ENCODE measurements at places on chromosomes 2 and 18.
A peak's percentile ranks its signal among the peaks of the same experiment; 100 is the strongest.

- DNase-seq, result no peak
Measured at GRCh38 chr18:9619990-9620389, 5.6 kb upstream of the PPP4R1 start.

- no peak for DNase-seq
Measured at GRCh38 chr18:59910967-59911366, 11.2 kb downstream of the PMAIP1 start.

DNA sequence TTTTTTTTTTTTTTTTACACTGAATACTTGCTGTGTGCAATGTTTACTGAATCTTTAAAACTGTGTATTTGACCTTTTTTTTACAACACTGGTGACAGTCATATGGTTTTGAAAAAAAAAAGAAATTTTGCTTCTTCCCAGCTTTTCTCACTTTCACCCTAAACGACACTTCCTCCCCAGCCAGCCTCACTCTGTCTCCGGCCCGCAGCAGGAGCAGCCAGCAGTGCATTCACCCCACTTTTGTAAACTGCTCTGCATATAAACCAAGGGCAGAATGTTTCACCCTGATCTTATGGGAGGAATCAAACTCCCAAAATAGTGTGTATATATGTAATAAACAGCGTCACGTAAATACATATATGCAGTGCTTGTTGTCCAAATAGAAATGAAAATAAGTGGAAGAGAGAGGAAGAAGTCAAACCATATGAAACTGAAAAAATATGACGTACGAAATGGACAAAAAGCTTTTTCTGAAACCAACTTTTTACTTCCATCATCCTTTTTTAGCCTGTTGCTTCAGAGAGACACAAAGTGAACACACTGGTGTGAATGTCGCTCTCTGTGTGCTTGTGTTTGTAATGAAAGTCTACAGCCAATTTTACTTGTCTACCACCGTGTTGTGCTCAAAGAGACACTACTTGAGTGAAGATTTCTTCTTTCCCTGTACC, 54.2 kb downstream of the ZCCHC2 start:
- no peak for DNase-seq

DNA sequence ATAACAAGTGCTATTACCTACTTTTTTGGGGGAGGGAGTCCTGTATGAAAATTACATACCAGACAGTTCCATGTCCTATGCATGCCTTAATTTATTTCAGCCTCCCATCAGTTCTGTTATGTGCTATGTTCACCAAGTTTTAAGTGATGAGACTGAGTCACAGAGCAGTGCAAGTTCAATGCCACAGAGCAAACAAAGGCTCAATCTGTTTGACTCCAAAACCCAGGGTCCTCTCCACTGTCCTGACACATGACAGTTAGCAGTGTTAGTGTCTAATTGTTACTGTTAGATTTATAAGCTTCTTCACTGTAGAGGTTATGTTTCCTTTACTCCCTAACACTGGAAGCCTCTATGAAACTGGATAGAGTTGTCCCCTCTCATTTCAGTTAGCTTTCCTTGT, 498.0 kb downstream of the PARD3B start:
- no peak for DNase-seq

DNA sequence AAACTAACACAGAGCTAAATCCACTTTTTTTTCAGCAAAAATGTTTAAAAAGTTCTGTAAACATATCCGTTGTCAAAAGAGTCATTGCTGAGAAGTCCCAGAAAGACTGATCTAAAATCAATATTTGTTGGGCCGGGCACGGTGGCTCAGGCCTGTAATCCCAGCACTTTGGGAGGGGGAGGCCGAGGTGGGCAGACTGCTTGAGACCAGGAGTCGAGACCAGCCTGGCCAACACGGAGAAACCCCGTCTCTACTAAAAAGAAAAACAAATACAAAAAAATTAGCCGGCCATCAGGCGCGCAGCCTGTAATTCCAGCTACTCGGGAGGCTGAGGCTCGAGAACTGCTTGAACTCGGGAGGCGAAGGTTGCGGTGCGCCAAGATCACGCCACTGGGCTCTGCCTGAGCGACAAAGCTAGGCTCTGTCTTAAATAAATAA, 1.4 kb downstream of the OLA1 start:
- no peak for DNase-seq

DNA sequence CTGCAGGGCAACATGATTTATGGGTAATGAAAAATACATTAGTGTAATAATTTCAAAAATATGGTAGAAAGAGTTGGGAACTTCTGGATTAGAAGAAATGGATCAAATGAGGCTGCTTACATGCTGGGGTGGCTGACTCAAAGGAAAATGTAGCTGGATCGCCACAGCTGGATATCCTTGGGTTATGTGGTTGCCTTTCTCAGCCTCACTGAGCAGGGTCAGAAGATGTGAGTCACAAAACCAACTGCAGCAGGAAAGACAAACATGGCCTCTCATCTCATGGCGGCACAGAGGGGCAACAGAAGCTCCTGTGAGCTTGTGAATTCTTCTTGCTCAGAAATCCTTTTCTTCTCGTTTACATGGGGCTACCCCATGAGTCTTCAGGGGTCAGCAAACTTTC, 317.1 kb upstream of the SPRED2 start:
- no peak for DNase-seq

GRCh38 chr18:13386891-13387801, 168.6 kb downstream of the LDLRAD4 start:
- no peak for DNase-seq

GRCh38 chr18:35524226-35524625, 26.5 kb upstream of the INO80C start:
- DNase-seq, result no peak

DNA sequence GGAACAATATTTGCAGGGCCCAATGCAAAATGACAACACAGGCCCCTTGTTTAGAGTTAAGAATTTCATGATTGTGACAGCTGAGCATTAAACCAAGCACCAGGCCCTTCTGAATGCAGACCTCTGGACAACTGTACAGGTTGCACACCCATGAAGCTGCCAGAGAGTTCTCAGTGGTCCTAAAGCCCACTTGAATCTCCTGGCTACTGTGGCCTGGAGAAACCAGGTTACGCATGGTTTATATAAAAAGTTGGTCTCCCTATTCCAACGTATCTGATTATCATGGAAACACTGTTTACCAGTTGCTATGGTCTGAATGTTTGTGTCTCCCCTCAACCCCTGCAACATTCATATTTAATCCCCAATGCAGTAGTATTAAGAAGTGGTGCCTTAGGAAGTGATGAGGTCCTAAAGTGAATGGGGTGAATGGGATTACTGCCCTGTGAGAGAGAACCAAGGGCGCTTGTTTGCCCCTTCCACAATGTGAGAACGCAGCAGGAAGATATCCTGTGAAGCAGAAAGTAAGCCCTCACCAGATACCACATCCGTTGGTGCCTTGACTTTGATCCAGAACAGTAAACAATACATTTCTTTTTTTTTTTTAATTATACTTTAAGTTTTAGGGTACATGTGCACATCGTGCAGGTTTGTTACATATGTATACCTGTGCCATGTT, 48.0 kb upstream of the ANXA4 start:
- no peak for DNase-seq

GRCh38 chr2:85889627-85890281, 964 bp upstream of the ST3GAL5 start:
- DNase-seq, result peak; percentile 59

- no peak for DNase-seq
Measured at GRCh38 chr18:79829136-79829854, 31.6 kb downstream of the KCNG2 start.

GRCh38 chr2:11830708-11831301, 84.4 kb downstream of the LPIN1 start:
- DNase-seq, result no peak

DNA sequence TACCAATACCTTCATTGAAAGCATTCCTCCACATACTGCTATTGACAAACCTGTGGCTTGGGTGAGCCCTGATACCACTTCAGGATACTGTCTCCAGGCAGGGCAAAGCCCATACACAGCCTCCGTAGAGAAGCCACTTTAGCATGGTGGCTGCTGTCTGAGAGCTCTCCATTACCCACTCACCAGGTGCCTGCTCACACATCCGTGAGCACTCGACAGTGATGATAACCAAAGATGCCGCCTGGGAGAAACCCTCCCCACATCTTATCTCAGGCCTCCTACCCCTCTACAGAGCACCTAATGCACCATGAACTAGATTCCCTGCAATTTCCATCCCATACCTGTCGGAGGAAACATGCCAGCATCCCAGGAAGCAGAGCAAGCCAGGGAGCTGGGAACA, 57.6 kb upstream of the KLHL29 start:
- DNase-seq, result no peak

DNA sequence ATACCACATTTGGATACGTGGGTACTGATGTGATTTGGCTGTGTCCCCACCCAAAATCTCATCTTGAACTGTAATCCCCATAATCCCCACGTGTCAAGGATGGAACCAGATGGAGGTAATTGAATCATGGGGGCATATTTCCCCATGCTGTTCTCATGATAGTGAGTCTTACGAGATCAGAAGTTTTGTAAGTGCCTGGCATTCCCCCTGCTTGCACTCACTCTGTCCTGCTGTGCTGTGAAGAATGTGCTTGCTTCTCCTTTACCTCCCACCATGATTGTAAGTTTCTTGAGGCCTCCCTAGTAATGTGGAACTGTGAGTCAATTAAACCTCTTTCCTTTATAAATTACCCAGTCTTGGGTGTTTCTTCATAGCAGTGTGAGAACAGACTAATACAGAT, 70.3 kb downstream of the CHST9 start:
- DNase-seq, result no peak

GRCh38 chr2:189379287-189379630, 62.0 kb upstream of the WDR75 start:
- DNase-seq, result no peak

DNA sequence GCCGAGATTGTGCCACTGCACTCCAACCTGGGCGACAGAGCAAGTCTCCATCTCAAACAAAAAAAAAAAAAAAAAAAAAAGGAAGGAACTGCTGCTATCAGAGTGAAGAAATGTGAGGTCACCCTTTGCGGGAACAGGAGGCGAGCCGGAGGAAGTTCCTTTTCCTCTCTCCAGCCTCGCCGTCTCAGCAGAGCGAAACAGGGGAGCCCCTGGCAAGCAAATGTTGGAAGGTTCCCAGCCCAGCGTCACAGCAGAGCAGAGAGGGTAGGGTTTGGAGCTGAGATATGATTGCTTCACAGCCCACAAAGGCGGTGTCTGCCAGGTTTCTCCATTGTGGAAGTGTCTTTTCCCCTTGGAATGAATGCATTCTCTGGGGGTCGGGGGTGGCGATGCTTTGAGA, 28.5 kb downstream of the SLC20A1 start:
- DNase-seq, result peak; percentile 62

GRCh38 chr2:102357937-102358336, 2.3 kb downstream of the IL18R1 start:
- no peak for DNase-seq

DNA sequence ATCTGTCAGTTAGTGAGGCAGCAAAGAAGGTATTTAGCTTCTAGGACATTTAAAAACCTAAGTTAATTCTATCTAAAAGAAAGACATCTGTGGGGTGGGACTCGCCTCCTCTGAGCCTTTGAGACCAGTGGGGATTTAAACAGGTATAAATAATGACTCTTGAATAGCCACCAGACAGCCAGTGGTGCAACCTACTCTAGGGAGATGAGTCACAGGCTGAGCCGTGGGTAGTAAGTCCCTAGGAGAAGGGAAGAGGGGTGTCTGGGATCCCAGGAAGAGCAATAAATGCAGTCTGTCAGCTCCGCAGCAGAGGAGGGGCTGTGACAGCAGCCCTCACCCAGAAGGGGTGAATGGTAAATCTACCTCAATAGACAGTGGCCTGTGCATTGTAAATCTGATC, 43.1 kb upstream of the GALNT3 start:
- no peak for DNase-seq

GRCh38 chr18:28059861-28060260, 117.1 kb downstream of the CDH2 start:
- DNase-seq, result no peak

GRCh38 chr18:46531482-46531881, 125.5 kb downstream of the LOXHD1 start:
- DNase-seq, result no peak

DNA sequence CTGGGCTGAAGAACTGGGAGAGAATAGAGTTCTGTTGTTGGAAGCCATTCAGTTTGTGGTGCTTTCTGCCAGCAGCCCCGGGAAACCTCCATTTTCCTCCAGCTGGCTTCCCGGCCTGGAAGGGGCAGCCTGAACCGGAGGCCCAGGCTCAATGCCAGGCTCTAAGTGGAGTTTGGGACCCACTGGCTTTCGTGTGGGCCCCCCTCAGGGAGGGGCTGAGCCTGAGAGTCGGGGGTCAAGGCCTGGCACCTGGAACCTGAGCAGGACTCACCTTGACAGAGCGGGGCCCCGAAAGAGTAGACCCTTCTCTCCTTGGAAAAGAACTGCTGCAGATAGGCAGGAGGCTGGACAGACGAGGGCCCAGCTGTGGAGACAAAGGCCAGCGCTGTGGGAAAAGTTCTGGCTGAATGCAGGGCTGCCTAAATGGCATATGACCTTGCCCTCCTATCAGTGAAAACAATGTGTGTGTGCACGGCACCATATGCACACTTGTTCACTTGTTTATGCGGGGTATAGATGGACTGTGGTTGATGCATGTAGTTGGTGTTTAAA, 34.8 kb upstream of the ASB18 start:
- no peak for DNase-seq

- DNase-seq, result no peak
Measured at GRCh38 chr2:205357732-205358131, 324.6 kb upstream of the NRP2 start.

DNA sequence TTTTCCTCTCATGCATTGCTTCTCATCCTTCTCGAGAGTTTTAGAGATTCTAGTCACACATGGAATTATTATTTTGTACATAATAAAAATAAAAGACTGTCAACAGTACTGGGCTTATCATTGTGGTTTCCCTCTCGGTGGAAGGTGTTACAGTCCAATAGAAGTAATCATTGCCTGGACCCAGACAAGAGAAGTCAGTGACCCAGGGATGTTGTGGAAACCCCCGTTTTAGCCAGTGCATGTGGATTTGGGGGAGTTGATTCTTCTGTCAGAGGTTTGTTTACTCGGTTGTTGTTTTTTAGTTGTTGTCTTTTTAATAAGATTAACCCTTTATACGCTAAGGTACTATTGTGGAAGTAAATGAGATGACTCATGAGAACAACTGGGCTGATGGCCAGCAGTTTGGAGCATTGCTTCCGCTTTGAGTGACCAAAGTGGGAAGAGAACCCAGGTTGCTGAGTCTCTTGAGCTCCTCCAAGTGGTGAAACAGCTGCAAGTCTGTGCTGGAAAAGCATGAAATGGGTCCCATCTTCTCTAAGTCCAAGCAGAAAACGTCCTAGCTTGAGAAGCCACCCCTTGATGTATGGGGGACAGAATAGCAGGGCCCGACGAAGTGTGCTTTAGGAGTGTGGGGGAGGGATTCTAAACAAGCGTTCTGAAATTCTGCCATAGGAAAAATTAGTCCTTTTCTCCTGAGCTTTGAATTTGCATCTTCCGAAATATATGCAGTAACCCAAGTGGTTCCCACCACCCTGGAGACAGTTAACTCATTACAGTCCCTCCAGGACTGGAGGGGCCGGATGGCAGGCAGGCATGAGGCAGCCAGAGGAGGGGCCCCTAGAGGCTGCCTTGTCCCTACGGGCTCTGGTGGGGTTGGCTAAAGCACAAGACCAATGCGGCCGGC, 61.8 kb upstream of the GPR45 start:
- peak; percentile 15 for DNase-seq

GRCh38 chr18:64238076-64238475, 89.2 kb upstream of the LINC00305 start:
- no peak for DNase-seq

GRCh38 chr2:3604207-3604877, 9.4 kb downstream of the COLEC11 start:
- DNase-seq, result no peak
